NCI-H2171 (cell line): ENCODE measurements at places on chromosomes 4 and X.

GRCh38 chr4:82770607-82771006 lies 28.0 kb downstream of the SCD5 start:
- peak; percentile 2 for DNase-seq

DNA sequence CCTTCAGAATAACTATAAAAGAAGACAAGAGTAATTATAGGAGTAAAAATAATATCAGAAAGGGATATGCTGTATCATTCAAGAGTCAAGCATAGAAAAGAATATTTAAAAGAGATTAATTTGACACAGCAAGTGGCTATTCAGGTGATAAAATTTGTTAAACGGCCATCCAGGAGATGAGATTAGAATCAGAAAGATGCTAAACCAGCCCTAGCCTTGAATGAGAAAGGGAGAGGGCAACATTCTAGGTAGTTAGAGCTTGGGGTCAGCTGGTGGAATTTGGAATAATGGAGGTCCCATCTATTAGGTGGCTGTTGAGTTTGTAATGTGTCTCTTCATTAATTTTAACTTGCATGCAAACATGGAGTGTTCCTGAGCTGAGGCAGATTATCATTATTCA lies 350.5 kb upstream of the PABPC4L start:
- no peak for DNase-seq

- no peak for DNase-seq
Measured at GRCh38 chr4:88952081-88952480, 104.9 kb downstream of the FAM13A start.

GRCh38 chr4:15100994-15101695 lies 98.9 kb downstream of the CPEB2 start:
- DNase-seq: no peak

- DNase-seq: no peak
Measured at GRCh38 chrX:72475952-72476668, 96.5 kb downstream of the HDAC8 start.

DNA sequence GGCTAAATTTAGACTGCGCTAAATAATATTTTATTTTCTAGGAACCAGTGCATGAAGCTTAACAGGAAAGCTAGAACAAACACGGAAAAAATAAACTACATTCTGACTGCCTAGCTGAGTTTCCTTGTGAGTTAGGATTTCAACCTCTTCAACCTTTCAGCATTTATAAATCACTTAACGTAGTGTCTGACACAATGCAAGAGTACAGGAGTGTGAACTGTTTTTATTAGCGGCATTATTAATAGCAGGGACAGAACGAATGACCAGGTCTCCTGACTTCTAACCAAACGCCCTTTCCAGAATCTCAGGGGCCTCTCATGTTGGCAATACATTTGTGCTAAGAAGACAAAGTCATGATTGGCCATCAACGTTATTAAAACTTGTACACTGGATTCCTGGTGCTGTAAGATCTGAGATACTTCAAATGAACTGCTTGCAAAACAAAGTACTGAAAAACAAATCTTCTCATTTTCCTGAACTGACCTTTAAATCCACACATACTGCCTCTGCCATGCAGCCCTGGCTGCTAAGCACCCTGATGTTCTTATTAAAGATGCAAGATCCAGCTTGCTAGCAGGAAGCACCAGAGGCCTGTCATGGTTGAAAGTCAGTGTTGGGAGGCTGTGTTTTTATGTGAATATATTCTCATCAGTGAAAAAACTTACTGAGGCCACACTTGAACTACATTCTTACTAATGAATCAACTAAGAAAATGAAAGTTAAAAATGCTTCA lies 380.4 kb upstream of the CPEB2 start:
- DNase-seq: no peak

GRCh38 chr4:99635601-99636000 lies 22.0 kb downstream of the C4orf54 start:
- no peak for DNase-seq

DNA sequence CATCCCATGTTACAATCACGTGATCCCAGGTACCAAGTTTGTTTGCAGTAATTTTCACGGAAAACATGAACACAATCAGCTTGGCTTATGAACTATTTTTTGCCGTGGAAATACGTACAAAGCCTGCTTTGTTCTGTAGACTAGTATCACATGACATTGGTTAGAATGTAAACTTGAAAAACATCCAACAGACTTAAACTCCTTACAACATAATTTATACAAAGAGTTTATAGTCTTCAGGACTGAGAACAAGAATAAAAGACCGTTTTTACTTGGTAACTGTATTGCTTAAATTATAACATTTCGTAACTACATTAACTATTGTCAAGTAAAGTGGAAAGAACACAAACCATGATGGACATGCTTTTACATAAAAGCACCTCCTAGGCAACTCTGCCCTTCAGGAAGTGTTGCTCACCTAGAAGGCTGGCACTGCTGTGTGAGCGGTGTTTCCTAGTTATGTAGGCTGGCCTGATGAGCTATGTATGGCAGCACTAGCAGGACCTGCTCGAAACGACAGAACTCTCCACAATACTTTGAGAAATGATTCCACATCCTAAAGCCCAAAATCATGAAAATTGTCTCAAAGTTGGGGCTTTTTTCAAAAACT lies 41.8 kb upstream of the WDR1 start:
- DNase-seq: no peak

DNA sequence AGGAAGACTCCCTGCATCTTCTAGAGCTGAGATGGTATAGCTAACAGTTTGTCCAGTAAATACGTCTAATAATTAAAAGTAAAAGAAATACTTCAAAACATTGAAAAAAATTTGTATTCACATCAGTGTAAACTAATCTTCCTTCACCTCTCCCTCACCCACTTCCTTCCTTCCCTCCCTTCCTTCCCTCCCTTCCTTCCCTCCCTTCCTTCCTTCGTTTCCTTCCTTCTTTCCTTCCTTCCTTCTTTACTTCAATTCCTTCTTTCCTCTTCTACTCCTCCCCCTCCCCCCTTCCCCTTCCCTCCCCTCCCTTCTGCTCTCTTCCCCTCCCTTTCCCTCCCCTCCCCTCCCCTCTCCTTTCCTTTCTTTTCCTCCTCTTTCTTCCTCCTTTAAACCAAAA lies 103.7 kb downstream of the POU4F2 start:
- no peak for DNase-seq

GRCh38 chrX:5870238-5870637 lies 358.4 kb downstream of the NLGN4X start:
- DNase-seq: no peak

- no peak for DNase-seq
Measured at GRCh38 chr4:1871471-1872021, 353 bp downstream of the NSD2 start.

DNA sequence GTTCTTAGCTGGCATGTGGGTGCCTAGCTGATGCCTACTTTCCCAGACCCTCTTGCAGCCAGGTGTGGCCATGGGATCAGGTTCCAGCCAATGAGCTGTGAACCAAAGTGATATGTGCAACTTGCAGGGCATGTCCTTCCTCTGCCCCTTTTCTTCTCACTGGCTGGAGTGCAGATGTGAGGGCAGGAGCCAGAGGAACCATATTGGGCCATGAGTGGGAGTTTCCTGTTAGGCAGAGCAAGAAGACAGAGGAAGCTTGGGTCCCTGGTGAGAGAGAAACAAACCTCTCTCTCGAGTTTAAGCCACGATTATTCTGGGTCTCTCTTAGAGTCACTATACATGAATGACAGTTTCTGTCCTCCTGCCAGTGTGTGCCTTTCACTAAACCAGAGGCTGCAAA lies 120.4 kb upstream of the STX18 start:
- DNase-seq: no peak

GRCh38 chrX:9376111-9376510 lies 88.7 kb upstream of the TBL1X start:
- no peak for DNase-seq
